COLO829 (cell line): ENCODE measurements at places on chromosomes 12 and 14.
A peak's percentile ranks its signal among the peaks of the same experiment; 100 is the strongest.

DNA sequence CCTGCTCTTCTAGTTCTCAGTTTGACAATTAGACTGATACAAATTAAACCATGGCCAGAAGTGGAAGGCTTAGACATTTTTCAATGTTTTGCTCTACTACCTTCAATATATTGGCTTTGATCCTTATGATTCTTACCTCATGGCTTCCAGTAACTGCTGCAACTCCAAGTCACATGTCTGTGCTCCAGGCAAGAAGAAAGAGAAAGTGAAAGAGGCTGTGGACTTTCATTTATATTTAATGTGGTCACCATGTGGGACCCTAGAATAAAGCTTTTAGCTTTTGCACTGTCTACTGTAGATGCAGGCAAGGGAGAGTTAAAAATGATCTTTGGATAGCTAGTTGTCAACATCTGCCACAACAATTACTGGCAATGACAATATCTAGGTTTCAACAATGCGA, 214.3 kb upstream of the PDE3A start:
- DNase-seq = no peak

DNA sequence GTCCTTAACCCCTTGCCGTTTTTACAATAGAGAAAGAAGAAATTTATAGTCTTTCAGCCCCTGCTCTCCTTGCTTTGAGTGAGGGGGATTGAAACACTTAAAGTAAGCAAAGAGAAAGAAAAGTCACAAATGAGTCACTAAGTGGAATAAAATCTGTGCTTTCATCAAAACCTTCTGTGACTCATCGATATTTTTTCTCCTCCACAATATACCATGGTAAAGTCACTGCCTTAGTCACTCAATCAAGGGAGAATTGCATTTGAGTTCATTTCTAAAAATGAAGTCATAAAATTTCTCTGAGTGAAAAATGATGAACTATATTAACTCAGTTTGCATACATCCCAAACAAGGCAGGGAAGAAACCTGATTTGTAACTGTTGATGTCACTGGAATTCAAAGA, 470.3 kb downstream of the FOXG1 start:
- DNase-seq = peak; percentile 34

- DNase-seq = no peak
These were observed 30.8 kb downstream of the RPS6KA5 start for GRCh38 chr14:91029456-91030217.

GRCh38 chr14:59398841-59399240, 66.3 kb downstream of the GPR135 start:
- no peak for DNase-seq

- no peak for DNase-seq
These were observed 105.4 kb downstream of the CRACR2A start for GRCh38 chr12:3647504-3647903.

DNA sequence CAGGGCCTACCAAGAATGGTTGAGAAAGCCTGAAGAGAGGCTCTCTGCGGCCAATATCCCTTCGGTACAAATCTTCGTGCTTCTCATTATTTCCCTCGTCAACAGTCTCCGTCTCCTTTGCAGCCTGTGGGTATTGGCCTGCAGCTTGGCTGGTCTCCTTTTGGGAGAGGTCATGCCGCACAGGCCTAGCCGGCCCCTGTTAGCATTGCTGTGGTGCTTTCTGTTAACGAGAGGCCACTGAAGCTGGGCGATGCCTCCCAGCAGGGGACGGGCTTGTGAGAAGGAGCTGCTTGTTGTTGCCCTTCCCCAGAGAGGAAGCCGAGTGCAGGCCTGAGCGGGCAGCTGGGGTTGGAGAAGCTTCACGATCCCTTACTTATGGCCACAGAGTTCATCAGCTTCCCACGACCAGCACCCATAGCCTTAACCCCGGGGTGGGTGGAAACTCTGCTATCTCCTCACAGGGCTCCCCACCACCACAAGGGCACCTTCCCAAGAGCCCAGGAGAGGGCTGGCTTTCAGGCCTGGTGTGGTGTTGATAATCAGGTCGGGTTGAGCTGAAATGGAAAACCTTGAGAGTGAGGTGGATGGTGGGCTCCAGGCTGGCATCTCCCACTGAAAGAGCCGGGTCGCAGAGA, 228.6 kb downstream of the ZFP36L1 start:
- DNase-seq = no peak

GRCh38 chr14:32629236-32629635, 300.1 kb downstream of the AKAP6 start:
- DNase-seq = no peak

GRCh38 chr12:40146800-40147797, 41.2 kb upstream of the SLC2A13 start:
- DNase-seq = no peak

DNA sequence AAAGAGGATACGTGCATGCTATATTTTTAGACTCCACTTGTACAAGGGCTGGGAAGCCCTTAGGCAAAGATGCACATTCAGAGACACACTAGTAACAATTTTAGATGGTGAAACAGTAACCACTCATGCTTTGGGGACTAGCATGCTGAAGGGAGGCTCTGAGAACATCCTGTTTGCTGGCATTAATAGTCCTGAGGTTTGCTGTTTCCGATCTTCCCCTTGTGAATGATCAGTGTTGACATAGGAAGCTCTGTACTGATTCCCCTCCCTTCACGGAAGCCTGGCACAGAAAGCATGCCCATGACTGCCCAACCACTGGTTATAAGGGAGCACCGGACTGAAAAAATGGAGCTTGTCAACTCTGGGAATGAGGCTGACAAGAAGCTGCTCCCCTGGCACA, 164.6 kb downstream of the GCH1 start:
- DNase-seq = no peak

DNA sequence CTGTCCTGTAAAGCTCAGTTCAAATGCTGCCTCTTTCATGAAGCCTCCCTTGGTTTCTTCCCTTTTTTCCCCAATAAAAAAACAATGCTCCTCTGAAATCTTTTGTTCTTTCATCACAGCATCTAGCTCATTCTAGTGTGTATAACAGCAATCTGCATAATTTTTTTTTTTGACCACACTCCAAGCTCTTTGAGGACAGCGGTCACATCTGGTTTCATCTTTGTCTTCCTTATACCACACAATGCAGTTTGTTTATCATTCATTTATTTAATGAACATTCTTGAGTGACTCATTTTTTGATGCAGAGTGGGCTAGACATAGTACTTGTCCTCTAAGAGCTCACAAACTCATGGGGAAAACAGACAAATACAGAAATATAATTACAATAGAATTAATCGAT, 7.3 kb downstream of the GNG2 start:
- no peak for DNase-seq

- DNase-seq = no peak
These were observed 1.2 kb downstream of the MMP17 start for GRCh38 chr12:131829356-131829747.

GRCh38 chr12:32265951-32266350, 133.4 kb upstream of the FGD4 start:
- DNase-seq = no peak

- no peak for DNase-seq
These were observed 2.7 kb downstream of the SDR9C7 start for GRCh38 chr12:56931474-56931978.
